ENCODE measurements at places on chromosomes 2 and 18. TPM values are rescaled to one million over a fixed set of nuclear protein-coding genes. Genes with fewer than 3 reads are reported as not detected.

Gene NFE2L2
- total RNA-seq, result 32.3 TPM

Gene ATG4B
- 93.7 TPM for total RNA-seq

GRCh38 chr2:273333-273732, 8.6 kb downstream of the ACP1 start:
- peaks cover 22% of the 10 kb centered on the region for H3K36me3 ChIP-seq
- H3K27me3 ChIP-seq, result no peaks in the 10 kb centered on the region
- H3K4me3 ChIP-seq, result no peak overlapping the region
- no peak overlapping the region for H3K27ac ChIP-seq
- no peak for DNase-seq
- H3K4me1 ChIP-seq, result no peaks in the 10 kb centered on the region

- H3K36me3 ChIP-seq, result no peaks in the 10 kb centered on the region
- H3K27ac ChIP-seq, result no peak overlapping the region
- H3K27me3 ChIP-seq, result peaks cover 90% of the 10 kb centered on the region
- H3K4me3 ChIP-seq, result no peak overlapping the region
- H3K4me1 ChIP-seq, result peaks cover 47% of the 10 kb centered on the region
Measured at GRCh38 chr2:66580166-66581049, 145.5 kb downstream of the MEIS1 start.

DNA sequence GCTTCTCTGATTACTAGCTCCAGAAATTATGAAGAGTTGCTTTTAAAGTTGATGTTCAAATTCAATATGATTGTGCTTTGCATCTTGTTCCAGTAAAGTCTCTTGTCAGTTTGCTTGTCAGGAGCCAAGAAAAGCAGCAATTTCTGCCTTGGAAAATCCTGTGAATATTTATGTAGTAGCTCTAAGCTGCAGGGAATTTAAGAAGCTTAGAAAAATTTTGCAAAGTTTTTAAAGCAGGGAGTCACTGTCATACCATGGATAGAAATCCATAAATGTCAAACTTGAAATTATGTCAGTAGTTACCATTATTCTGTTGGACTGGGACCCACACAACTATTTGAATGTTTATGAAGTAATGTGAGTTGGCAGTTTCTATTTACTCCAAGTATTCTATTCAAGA, 169.3 kb downstream of the TMEM200C start:
- no peak overlapping the region for H3K4me3 ChIP-seq
- no peak overlapping the region for H3K27ac ChIP-seq
- DNase-seq, result no peak
- H3K36me3 ChIP-seq, result no peaks in the 10 kb centered on the region
- no peaks in the 10 kb centered on the region for H3K27me3 ChIP-seq

DNA sequence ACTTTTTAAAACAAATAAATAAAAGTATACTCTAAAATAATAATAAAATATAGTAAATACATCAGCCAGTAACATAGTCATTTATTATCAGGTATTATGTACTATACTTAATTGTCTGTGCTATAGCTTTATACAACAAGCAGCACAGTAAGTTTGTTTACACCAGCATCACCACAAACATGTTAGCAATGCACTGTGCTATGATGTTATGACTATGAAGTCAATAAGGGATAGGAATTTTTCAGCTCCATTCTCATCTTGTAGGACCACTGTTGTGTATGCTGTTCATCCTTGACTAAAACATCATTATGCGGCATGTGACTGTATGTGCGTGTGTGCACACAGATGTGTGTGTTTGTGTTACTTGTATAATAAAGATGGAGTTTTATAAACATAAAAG, 137.5 kb downstream of the LYPD6B start:
- no peak for DNase-seq
- H3K36me3 ChIP-seq, result no peaks in the 10 kb centered on the region
- H3K4me1 ChIP-seq, result no peaks in the 10 kb centered on the region
- no peaks in the 10 kb centered on the region for H3K27me3 ChIP-seq
- no peak overlapping the region for H3K4me3 ChIP-seq

GRCh38 chr2:10119601-10120157, 2.9 kb upstream of the RRM2 start:
- H3K4me3 ChIP-seq, result no peak overlapping the region
- DNase-seq, result no peak
- peaks cover 11% of the 10 kb centered on the region for H3K36me3 ChIP-seq
- H3K27me3 ChIP-seq, result no peaks in the 10 kb centered on the region
- no peaks in the 10 kb centered on the region for H3K4me1 ChIP-seq
- H3K27ac ChIP-seq, result no peak overlapping the region

GRCh38 chr2:150133623-150134022, 353.8 kb downstream of the RND3 start:
- no peaks in the 10 kb centered on the region for H3K36me3 ChIP-seq
- DNase-seq, result no peak
- H3K4me1 ChIP-seq, result no peaks in the 10 kb centered on the region
- no peaks in the 10 kb centered on the region for H3K27me3 ChIP-seq
- H3K4me3 ChIP-seq, result no peak overlapping the region
- no peak overlapping the region for H3K27ac ChIP-seq

GRCh38 chr2:150256736-150257135, 230.7 kb downstream of the RND3 start:
- no peaks in the 10 kb centered on the region for H3K36me3 ChIP-seq
- no peak overlapping the region for H3K27ac ChIP-seq
- DNase-seq, result no peak

DNA sequence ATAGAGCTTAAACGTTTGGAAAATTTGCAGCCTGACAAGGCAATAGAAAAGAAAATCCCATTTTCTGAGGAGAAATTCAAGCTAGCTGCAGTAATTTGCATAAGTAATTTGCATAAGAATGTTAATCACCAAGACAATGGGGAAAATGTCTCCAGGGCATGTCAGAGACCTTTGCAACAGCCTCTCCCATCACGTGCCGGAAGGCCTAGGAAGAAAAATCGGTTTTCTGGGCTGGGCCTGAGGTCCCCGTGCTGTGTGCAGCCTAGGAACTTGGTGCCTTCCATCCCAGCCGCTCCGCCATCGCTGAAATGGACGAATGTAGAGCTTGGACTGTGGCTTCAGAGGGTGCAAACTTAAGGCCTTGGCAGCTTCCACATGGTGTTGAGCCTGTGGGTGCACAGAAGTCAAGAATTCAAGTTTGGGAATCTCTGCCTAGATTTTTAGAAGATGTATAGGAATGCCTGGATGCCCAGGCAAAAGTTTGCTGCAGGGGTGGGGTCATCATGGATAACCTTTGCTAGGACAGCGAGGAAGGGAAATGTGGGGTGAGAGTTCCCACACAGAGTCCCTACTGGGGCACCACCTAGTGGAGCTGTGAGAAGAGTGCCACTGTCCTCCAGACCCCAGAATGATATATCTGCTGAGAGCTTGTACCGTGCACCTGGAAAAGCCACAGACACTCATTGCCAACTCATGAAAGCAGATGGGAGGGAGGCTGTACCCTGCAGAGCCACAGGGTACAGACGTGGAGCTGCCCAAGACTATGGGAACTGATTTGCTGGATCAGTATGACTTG, 164.6 kb downstream of the GULP1 start:
- no peaks in the 10 kb centered on the region for H3K27me3 ChIP-seq
- DNase-seq, result peak; percentile 43
- peaks cover 3% of the 10 kb centered on the region for H3K4me1 ChIP-seq
- 0 out of 2 replicates have a peak, but pooled peaks cover 4% of the 10 kb centered on the region for H3K36me3 ChIP-seq
- H3K4me3 ChIP-seq, result no peak overlapping the region

DNA sequence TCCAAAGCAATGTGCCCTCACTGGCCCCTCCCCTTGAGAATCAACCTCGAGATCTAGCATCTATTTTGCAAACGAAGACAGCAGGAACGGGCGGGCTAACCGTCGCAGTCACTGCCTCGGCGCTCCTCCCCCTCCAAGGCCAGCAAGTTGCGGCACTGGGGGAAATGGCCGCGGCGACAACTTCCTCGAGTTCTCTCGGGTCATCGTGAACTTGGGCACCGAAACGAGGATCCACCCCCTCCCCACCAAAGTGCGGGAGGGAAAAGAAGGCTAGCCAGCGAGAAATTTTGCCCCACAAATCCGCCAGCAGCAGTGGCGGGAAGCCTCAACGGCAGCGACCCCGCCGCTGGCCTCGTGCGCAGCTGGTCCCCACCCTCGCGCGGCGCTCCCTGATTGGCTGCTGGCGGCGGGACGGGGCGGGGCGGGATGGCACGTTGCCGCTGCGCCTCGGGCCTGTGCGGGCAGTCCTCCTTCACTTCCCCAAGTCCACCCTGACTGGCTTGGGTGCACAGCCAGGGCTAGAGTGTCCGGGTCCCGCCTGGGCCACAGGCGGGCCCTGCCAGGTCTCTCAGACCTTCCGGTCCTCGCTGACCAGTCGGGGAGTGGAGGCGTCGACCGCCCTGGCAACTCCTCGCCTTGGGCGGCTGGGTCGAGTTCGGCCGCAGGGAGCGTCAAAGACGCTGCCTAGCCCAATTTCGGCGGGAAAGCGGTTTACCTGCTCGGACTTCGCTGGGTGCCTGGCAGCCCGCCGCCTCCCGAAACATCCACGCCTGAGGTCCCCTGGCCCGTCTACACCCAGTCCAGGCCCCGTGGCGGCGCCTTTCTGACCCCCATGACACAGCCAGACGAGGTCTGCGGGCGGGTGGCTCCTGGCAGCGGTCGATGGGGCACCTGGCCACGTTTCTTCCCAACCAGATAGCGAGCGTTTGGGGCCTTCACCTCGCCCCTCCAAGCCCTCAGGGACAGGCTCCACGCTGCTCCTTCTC, at the start of gene BOLL:
TSS of gene BOLL (minus strand) at position 364 of the 986 bp plus-strand sequence. CDS start 3,469 bp downstream, outside the sequence.
- DNase-seq, result no peak
- peak within 1 kb of the TSS; percentile 53 for H3K4me3 ChIP-seq
- peaks cover 8% of the 10 kb centered on the region for H3K27me3 ChIP-seq
- H3K27ac ChIP-seq, result no peak within 1 kb of the TSS

DNA sequence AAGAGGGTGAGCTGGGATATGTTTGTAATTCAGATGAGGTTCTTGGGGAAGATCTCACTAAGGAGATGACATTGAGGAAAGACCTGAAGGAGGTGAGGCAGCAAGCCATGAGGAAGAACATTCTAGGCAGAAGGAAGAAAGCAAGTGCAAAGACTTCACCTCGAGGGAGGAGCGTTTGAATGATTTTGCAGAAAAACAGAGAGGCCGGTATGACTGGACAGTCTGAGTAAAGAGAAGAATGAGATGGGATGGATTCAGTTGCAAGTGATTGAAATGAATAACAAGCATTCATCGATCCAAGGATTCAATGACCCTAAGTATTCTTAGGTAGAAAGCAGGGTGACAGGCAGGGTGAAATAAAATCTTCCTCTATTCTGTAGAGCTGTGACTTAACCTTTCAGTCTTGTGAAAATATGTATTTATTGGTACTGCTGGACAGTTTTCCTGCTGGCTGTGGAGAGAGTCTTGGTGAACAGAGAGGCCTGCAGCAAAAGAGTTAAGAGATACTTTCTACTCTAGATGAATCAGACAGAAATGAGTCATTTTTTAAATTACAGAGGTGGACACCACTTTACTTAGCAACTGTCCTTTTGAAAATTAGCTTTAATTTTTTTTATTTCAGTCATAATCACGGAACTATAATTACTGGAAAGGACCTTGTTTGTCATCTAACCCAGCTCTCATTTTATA, 278.4 kb downstream of the LRRTM1 start:
- no peak overlapping the region for H3K27ac ChIP-seq
- DNase-seq, result no peak
- no peaks in the 10 kb centered on the region for H3K36me3 ChIP-seq
- H3K4me3 ChIP-seq, result no peak overlapping the region
- no peaks in the 10 kb centered on the region for H3K4me1 ChIP-seq

DNA sequence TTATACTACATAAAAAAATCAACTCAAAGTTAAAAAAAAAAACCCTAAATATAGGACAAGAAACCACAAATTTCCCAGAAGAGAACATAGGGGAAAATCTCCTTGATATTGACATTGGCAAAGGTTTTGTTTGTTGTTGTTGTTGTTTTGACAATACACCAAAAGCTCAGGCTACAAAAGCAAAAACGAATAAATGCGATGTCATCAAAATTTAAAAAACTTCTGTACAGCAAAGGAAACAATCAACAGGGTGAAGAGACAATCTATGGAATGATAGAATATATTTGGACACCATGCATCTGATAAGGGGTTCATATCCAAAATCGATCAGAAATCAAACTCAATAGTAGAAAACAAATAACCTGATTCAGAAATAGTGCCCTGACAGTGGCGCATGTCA, 65.0 kb upstream of the L3MBTL4 start:
- no peak for DNase-seq
- no peak overlapping the region for H3K27ac ChIP-seq
- H3K27me3 ChIP-seq, result no peaks in the 10 kb centered on the region
- no peaks in the 10 kb centered on the region for H3K36me3 ChIP-seq
- H3K4me3 ChIP-seq, result no peak overlapping the region

DNA sequence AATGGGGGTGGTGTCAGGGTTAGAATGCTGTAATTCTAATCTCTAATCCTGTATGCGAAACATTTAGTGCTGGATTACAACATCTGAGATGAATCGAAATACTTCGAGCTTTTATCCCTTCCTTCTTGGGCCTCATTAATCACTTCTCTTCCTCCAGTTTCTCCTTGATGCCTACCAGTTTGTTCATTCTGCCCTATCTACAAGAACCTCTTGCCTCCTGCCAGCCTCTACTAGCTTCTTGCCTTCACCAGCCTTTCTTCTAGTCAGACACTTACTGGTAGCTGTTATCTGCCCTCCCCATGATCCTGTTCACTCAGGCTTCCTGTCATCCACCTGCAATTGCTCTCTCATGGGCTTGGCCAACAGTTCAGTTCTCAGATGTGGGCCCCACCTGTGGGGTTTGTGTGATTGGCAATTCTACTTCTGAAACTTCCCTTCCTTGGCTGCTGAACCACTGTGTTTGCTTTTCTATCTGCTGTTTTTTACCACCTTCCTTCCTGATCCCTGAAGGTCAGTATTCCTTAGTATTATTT, 15.4 kb upstream of the FARP2 start:
- H3K27ac ChIP-seq, result no peak overlapping the region
- DNase-seq, result no peak
- H3K4me1 ChIP-seq, result no peaks in the 10 kb centered on the region

DNA sequence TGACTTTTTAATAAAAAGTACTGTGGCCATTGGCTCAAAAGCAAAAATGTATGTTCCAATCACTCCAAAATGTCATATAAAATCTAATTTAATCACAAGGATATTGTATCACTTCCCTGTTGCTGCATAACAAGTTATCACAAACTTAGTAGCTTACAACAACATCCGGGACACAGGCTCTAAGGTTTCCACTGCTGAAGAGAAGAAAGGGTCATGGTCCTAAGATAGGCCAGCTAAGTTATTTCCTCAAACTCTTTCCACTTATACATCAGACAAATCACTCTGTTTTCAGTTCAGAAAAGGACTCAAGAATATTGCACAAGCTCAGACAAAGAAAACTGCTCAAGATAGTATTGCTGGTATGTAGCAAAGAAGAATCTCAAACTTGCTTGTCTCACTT, 78.5 kb upstream of the SULT1C3 start:
- H3K4me1 ChIP-seq, result peaks cover 3% of the 10 kb centered on the region
- no peaks in the 10 kb centered on the region for H3K27me3 ChIP-seq
- DNase-seq, result no peak
- no peak overlapping the region for H3K27ac ChIP-seq
- no peaks in the 10 kb centered on the region for H3K36me3 ChIP-seq

DNA sequence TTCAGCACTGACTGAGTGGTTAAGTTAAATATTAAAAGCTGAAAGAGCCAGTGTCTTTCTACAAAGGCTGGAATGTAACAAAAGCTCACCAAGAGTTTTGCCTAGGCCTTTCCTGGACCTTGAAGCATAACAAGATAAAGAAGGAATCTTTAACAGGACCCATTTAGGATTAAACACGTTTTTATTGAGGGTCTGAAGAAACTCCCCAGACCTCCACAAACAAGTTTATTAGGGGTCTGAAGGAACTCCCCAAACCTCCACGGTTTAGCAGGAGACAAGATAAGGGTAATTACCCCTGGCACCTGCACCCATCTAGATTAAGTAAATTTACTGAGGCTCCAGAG, 104.0 kb downstream of the ACAA2 start:
- H3K27ac ChIP-seq, result no peak overlapping the region
- H3K4me3 ChIP-seq, result no peak overlapping the region
- no peaks in the 10 kb centered on the region for H3K27me3 ChIP-seq
- no peaks in the 10 kb centered on the region for H3K4me1 ChIP-seq
- DNase-seq, result no peak
- no peaks in the 10 kb centered on the region for H3K36me3 ChIP-seq

Data from H1 (cell line).